ENCODE measurements at places on chromosomes 12 and 14.

DNA sequence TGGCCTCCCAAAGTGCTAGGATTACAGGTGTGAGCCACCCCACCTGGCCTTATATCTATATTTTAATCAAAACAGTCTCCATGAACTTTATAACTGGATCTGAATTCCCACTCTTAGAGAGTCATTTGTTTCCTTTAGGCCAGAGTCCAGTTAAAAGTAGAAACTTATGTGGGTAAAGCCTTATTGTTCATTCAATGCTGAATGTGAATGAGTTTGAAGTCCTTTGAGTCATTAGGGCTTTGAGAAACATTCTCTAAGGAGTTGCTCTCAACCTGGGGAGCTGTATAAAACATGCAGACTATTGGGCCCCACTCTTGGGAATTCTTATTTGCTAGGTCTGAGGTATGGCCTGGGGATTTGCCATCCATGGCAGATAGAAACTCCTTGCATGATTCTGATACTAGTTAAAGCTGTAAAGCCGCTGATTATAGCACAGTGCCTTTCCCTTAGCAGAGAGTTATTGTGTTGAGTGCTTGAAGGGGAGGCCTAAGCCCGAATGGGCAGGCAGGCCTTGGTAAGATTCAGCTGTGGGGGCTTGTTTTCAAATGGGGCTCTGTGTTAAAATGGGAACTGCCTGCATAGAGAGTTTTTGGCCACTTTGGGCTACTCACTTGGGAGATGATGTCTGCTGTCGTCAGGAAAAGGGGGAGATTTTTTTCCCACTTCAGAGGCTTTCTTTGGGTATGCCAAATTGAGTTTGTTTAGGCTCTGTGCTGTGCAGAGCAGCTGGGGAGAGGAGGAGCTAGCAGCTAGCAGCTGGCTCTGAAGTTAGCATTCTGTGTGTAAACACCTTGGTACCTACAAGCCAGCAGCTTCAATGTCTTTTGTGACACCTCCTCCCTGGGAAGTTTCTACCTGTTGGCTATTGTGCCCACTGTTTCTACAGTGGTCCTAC lies 117.5 kb downstream of the DACT1 start:
- DNase-seq: no peak

- no peak for DNase-seq
Measured at GRCh38 chr12:121189131-121189530, 20.8 kb upstream of the P2RX4 start.

GRCh38 chr14:25945746-25946145 lies 652.1 kb downstream of the NOVA1 start:
- no peak for DNase-seq

DNA sequence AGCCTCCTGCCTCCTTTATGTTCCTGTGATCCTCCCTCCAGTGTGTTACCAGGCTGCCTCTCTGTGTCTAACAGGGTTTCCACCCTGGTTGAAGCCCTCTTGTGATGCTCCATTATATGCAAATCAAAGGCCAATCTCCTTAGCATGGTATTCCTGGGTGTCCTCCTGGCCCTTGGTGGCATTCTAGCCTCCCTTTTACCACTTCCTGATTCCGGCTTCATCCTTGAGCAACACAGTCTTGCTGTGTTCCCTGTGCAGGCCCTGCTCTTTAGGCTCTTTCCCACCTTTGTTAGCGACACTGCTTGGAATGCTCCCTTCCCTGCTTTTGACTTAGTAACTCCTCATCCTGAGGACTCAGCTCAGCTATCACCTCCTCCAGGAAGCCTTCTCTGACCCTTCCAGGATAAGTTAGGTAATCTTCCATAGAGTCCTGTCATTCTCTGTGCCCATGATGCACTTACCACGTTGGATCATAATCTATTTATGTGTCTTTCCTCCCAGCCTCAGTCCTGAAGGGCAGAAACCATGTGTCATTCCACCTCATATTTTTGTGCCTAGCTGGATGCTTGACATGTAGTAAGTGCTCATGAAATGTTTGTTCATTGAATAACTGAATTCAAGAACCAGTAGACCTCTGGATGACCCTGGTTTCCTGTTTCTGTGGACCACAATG lies 37.3 kb downstream of the PRKCH start:
- no peak for DNase-seq

DNA sequence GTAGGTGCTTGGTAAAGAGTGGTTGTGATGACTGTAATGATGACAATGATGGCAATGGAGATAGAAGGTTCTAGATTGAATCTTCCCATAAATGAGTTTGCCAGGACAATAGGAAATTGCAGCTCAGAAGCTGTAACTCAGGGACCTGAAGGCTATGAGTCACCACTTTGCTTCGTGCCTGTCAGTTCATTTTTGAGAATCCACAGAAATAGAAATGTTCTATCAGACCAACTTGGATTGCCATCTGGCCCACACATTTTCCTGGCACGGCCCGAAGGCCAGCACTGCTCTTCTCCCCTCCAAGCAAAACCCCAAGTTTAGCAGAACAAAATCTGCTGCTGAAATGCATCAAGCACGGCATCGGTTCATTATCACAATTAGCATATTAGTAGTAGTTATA lies 1127.0 kb downstream of the BCL11B start:
- no peak for DNase-seq

DNA sequence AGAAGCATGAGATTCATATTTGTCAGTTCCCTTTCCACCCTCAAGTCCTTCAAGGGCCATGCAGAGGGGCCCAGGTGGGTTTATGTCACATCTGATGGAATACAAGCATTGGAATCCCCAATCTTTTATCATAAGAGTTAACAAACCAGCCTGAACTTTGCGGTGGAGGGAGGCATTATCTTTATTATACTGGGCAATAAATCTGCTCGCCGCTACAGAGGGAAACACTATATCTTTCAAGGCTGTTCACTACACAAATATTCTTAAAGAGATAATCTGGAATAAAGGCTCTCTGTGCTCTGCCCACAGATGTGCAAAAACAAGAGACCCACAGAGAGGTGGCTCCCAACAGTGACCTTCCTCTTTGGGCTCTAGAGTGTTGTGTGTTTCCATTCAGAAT lies 153.6 kb upstream of the PLEKHA5 start:
- DNase-seq: no peak

DNA sequence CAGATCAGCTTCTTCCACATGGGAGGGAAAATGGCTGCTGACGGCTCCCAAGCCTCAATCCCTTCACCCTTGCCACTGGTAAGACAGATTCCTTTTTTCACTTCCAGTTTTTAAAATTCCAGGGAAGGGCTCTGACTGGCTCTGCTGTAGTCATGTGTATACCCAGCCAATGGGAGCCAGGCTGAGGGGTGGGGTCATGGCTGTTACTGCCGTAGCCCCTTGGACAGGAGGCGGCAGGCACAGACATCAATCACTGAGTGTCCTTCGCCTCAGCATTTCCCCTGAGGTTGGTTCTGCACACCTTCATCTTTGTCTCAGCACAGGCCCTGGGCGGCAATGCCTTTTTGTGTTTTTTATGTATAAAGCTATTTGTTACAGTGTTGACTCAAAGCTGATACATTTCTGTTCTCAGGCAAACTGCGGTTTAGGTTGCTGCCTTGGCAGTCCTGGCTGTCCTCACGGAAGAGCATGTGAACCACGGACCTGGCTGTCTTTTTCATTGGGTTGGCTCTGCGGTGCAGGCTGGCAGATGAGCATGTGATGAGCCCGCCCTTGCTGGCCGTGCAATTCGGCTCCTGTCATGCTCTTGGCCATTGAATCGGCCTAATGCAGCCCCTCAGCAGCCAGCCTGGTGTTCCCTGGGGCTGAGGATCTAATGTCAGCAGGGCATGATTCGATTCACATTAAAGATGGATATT lies 74.3 kb downstream of the PPM1A start:
- DNase-seq: no peak

DNA sequence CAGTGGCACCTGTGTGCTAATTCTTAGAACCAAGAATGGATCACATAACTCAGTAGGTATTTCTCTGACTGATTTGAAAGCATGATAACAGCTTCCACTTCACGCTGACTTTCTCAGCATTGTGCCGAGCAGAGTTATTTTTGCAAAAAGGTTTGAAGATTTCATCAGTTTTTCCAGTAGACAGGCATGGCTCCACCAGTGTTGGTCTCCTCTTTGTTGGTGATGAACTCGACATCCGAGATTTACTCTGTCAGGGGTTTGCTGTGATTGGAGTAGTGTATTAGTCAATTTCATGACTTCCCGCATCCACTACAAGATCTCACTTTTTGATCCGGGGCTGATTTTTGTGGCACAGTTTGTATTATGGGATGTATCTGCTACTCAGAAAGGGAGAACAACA lies 85.3 kb downstream of the PRKCH start:
- DNase-seq: peak; percentile 30

GRCh38 chr14:58560208-58560607 lies 77.6 kb upstream of the DACT1 start:
- no peak for DNase-seq

GRCh38 chr12:109987615-109988014 lies 8.6 kb downstream of the GIT2 start:
- no peak for DNase-seq

DNA sequence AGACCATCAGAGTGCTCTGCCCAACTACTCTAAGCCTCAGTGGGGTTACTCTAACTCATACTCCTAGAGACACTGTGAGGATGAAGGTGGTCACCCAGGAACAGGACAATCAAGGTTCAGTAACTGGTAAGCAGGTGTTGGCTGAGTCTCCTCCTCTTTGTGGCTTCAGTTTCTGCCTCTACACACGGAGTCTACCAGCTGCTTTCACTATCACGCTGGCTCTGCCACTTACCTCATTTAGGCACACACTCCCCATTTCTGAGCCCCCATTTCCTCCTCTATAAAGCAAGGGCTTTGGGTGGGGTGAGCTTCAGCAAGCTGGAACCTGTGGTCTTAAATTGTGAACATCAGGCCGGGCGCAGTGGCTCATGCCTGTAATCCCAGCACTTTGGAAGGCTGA lies 7.3 kb upstream of the TCHP start:
- no peak for DNase-seq

DNA sequence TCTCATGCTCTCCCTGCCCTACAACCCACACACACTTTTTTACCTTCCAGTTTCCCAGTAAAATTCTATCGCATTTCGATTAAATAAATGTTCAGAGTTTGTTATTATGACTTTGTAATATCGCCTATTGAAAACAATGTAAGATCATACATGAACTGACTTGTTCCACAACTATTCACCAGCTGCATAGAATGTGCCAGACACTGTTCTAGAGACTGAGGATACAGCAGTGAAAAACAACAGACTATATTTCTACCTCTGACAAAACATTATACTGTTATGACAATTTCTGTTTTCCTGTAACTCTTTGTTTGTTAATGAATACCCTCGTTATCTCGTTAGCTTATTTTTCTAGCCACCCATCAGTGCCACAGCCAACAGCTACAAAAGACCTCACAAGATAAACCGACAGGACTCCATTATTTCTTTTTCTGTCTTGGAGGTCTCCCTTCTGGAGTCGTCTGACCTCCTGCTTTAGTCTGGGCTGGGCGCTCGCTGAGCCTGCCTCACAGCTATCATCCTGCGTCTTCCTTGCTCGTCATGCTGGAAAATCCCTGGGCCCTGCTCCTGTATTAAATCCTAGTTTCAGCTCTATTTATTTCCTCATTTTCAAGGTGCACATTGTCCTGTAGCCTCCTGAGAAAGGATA lies 498.9 kb downstream of the DIO2 start:
- DNase-seq: no peak

DNA sequence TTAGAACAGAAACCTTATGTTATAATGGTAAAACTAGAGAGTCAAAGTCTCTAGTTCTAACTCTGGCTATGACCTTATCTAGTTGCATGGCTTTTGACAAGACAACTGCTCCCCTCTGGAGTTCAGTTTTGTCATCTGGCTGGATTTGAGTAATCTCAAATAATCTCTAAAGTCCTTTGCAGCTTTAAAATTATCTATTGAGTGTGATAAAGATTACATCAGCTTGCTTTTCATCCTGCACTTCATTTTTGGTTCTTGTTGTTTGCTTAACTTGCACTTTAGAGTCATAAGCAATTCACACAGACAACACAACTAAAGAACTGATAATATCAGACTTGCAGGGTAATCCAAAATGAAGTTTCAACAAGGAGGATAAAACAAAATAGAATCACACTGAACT lies 2.3 kb downstream of the AKAP5 start:
- no peak for DNase-seq

DNA sequence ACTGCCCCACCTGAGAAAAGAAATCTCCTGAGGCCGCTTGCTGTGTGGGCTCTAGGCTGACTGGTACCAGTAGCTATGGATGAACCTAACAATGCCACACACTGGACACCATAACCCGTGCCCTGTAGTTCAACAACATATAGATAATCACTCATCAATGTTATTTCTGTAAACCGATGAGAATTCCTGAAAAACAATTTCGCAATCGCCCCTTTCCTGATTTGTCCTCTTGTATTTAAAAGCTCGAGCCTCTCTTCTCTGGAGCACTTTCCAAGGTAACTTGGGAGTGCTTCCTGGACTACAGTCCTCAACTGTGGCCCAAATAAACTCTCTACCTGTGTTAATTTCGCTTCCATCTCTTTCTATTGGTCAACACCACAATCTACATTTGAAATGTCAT lies 26.1 kb upstream of the PPP2R5C start:
- no peak for DNase-seq

DNA sequence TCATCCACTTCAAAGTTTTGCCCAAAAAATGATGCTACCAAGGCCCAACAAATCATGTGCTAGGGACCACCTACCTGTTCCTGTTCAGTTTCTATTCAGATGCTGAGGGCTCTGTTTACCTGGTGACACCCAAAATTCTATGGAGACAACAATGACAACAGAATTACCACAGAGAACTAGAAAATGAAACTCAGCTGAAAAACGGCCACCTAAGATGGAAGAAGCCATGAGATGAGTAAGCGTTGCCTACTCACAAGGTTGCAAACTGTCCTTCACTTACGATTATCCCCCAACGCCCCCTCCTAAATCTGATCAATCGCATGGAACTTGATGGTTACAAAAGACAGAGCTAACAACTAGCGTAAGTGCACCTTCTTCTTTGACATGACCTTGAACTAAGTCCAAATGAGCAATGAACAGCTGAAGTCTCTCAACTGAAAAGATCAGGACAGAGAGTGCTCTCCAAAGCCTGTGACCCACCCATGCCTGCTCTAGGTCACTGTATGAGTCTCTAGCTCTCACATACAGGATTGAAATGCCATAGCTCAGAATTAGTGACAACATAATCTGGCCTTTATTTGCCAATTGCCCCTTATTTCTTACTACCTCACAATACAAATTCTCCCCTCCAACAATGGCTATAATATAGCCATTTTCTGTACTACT lies at the start of gene RNASE11:
TSS of gene RNASE11 (minus strand) at position 513 of the 666 bp plus-strand sequence.
- no peak for DNase-seq

GRCh38 chr14:97443412-97443811 lies 646.2 kb downstream of the VRK1 start:
- DNase-seq: no peak

- no peak for DNase-seq
Measured at GRCh38 chr14:55693904-55694303, 113.9 kb downstream of the KTN1 start.

DNA sequence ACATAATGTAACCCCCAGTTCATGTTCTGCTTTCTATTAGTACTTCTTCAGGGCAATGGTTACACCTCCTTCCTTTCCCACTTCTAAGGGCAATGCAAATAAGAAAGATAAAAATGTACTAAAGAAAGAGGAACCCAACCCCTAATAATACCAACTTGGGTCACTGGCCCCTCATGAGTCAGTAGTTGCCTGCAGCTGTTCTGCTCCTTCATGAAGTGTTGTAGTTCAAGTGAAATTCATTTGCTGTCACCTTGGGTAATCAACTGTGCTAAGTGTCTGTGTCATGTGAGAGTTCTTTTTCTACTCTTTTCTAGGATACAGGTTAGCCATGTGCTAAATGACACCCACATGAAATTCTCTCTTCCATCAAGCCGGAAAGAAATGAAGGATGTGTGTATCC lies 91.8 kb downstream of the PLXNC1 start:
- no peak for DNase-seq

GRCh38 chr12:110183386-110183785 lies 59.2 kb downstream of the IFT81 start:
- DNase-seq: no peak

- DNase-seq: no peak
Measured at GRCh38 chr14:97058074-97058467, 260.9 kb downstream of the VRK1 start.
